ENCODE measurements at places on chromosomes 1 and 21. TPM values are rescaled to one million over a fixed set of nuclear protein-coding genes. Genes with fewer than 3 reads are reported as not detected.

The ST3GAL3 gene
- 16.1 TPM for total RNA-seq

The ETV3L gene
- not detected for total RNA-seq

The VWA1 gene
- total RNA-seq, result 2.8 TPM

The BMP8B gene
- not detected for total RNA-seq

The TSPAN2 gene
- total RNA-seq, result 3.5 TPM

The FCN3 gene
- not detected for total RNA-seq

The FH gene
- total RNA-seq, result 76.7 TPM

The SPRR1A gene
- not detected for total RNA-seq

The SLC16A4 gene
- 91.4 TPM for total RNA-seq

The ARHGEF10L gene
- 15.1 TPM for total RNA-seq

The RGS5 gene
- 4.0 TPM for total RNA-seq

The PLCH2 gene
- total RNA-seq, result 0.14 TPM

The TRPM2 gene
- total RNA-seq, result under 0.01 TPM

The ZZZ3 gene
- total RNA-seq, result 67.6 TPM

The PERM1 gene
- total RNA-seq, result 0.43 TPM

The UBXN10 gene
- total RNA-seq, result 0.14 TPM

The OR10X1 gene
- not detected for total RNA-seq

The LINGO4 gene
- not detected for total RNA-seq

The RALGPS2 gene
- total RNA-seq, result 68.0 TPM

The CACYBP gene
- total RNA-seq, result 156 TPM

The ATG4C gene
- total RNA-seq, result 6.5 TPM

The CLCA2 gene
- 0.14 TPM for total RNA-seq

The PDE9A gene
- total RNA-seq, result 6.0 TPM

The GCSAML gene
- total RNA-seq, result not detected

The HEYL gene
- total RNA-seq, result 0.09 TPM

The TP73 gene
- total RNA-seq, result not detected

The CNTN2 gene
- total RNA-seq, result not detected

The TNFRSF8 gene
- 0.28 TPM for total RNA-seq

The NLRP3 gene
- total RNA-seq, result 0.09 TPM

The LIN28A gene
- total RNA-seq, result not detected

The TSACC gene
- not detected for total RNA-seq

The OR2T29 gene
- total RNA-seq, result not detected

The OR2G6 gene
- not detected for total RNA-seq

The SMIM1 gene
- total RNA-seq, result 2.0 TPM

The SAMD11 gene
- 36.6 TPM for total RNA-seq

The FAM43B gene
- not detected for total RNA-seq

The CR1L gene
- not detected for total RNA-seq

The ENO1 gene
- 1,322 TPM for total RNA-seq

The IL10 gene
- not detected for total RNA-seq

The TNFRSF18 gene
- not detected for total RNA-seq

The KLHL20 gene
- 31.7 TPM for total RNA-seq

The RERE gene
- 54.6 TPM for total RNA-seq

The ANXA9 gene
- 0.28 TPM for total RNA-seq

The PTPRU gene
- 37.9 TPM for total RNA-seq

The C4BPB gene
- 0.14 TPM for total RNA-seq

The CCDC190 gene
- 0.14 TPM for total RNA-seq

The DMBX1 gene
- not detected for total RNA-seq

The AXDND1 gene
- total RNA-seq, result 0.28 TPM

The TRIM62 gene
- total RNA-seq, result 2.3 TPM

The RIPPLY3 gene
- total RNA-seq, result not detected

The DTL gene
- 1.4 TPM for total RNA-seq

The B3GALT5 gene
- total RNA-seq, result not detected

The ERICH3 gene
- total RNA-seq, result not detected

The RPE65 gene
- total RNA-seq, result not detected
